ENCODE measurements at places on chromosomes 1 and 21. TPM values are rescaled to one million over a fixed set of nuclear protein-coding genes. Genes with fewer than 3 reads are reported as not detected.
A peak's percentile ranks its signal among the peaks of the same experiment; 100 is the strongest.

CSF1 gene
- 24.1 TPM for total RNA-seq

- peaks cover 3% of the 10 kb centered on the region for H3K4me1 ChIP-seq
- H3K27me3 ChIP-seq = no peaks in the 10 kb centered on the region
- no peak overlapping the region for H3K27ac ChIP-seq
- peak; percentile 83 for DNase-seq
Measured at GRCh38 chr1:16243936-16244649, 7.1 kb upstream of the CPLANE2 start.

GRCh38 chr1:57736940-57737339 is 313.1 kb upstream of the DAB1 start:
- H3K27me3 ChIP-seq = peaks cover 5% of the 10 kb centered on the region
- no peaks in the 10 kb centered on the region for H3K4me1 ChIP-seq
- DNase-seq = no peak

DNA sequence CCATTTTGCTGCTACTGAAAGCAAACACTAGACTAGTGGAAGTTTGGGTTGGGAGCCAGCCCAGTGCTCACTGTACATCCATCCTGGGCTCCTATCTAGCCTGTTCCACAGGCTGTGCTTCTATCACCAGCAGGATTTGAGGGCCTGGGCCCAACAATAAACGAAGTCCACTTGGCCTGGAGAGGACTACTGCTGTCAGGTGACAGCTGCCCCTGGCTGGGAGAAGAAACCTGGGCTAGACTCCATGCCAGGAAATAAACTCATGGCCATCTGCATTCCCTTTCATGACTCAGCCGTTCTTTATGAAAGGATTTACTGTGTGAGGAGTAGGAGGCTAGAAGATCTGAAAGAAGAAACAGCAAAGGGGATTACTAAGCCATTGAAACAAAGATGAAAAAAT is 35.5 kb downstream of the COLGALT2 start:
- H3K27me3 ChIP-seq = no peaks in the 10 kb centered on the region
- H3K4me3 ChIP-seq = no peak overlapping the region
- H3K4me1 ChIP-seq = peaks cover 4% of the 10 kb centered on the region
- DNase-seq = no peak

- peak; percentile 79 for DNase-seq
- H3K36me3 ChIP-seq = no peaks in the 10 kb centered on the region
- peak overlapping the region; percentile 94 for H3K27ac ChIP-seq
- H3K27me3 ChIP-seq = no peaks in the 10 kb centered on the region
Measured at GRCh38 chr1:111204201-111204982, 3.9 kb upstream of the DENND2D start.

EXO1 gene
- total RNA-seq = 55.0 TPM

- no peaks in the 10 kb centered on the region for H3K36me3 ChIP-seq
- DNase-seq = no peak
- peaks cover 25% of the 10 kb centered on the region for H3K4me1 ChIP-seq
Measured at GRCh38 chr1:27346991-27347624, 5.3 kb downstream of the SYTL1 start.

NMNAT2 gene
- not detected for total RNA-seq

DNA sequence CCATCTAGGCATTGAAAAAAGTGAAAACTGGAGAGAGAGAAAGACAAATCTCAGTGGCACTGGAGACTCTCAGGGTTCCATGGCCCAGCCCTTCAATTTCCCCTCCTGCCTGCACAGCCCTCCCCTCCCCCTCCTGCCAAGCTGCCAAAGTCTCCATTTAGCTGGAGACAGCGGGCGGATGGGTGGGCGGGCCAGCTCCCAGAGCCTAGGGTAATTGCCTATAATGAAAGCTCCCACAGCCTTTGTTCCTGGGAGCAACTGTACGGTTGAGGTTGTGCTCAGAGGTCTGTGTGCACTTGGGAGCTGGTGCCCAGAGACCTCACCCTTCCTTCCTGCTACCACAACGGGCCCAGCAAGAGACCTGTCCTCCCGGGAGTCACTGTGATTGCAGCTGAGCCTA is 89.6 kb downstream of the NAV1 start:
- H3K4me1 ChIP-seq = no peaks in the 10 kb centered on the region
- no peak overlapping the region for H3K4me3 ChIP-seq
- DNase-seq = peak; percentile 44
- H3K36me3 ChIP-seq = no peaks in the 10 kb centered on the region
- peaks cover 7% of the 10 kb centered on the region for H3K27me3 ChIP-seq
- no peak overlapping the region for H3K27ac ChIP-seq

DNA sequence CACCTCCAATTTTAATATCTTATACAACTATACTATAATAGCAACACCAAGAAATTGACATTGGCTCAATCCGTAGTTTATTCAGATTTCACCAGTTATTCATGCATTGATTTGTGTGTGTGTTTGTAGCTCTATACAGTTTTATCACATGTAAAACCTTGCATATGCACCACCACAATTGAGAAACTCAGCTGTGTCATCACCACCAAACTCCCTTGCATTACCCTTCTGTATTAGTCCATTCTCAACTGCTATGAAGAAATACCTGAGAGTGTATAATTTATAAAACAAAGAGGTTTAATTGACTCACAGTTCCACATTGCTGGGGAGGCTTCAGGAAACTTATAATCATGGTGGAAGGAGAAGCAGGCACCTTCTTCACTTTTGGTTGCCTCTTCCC is 162.1 kb downstream of the PATJ start:
- no peaks in the 10 kb centered on the region for H3K27me3 ChIP-seq
- no peak for DNase-seq
- H3K4me1 ChIP-seq = no peaks in the 10 kb centered on the region
- H3K36me3 ChIP-seq = no peaks in the 10 kb centered on the region
- no peak overlapping the region for H3K4me3 ChIP-seq
- H3K27ac ChIP-seq = no peak overlapping the region

- peaks cover 34% of the 10 kb centered on the region for H3K4me1 ChIP-seq
- H3K4me3 ChIP-seq = no peak overlapping the region
- no peak for DNase-seq
- no peak overlapping the region for H3K27ac ChIP-seq
- peaks cover under 1% of the 10 kb centered on the region for H3K36me3 ChIP-seq
Measured at GRCh38 chr1:32142446-32143301, 34.8 kb downstream of the KPNA6 start.

- DNase-seq = no peak
- no peaks in the 10 kb centered on the region for H3K36me3 ChIP-seq
- no peak overlapping the region for H3K27ac ChIP-seq
- no peaks in the 10 kb centered on the region for H3K27me3 ChIP-seq
- no peak overlapping the region for H3K4me3 ChIP-seq
Measured at GRCh38 chr1:204258213-204259115, 44.7 kb upstream of the GOLT1A start.

- DNase-seq = no peak
- H3K27ac ChIP-seq = no peak overlapping the region
- no peaks in the 10 kb centered on the region for H3K27me3 ChIP-seq
- peaks cover 1% of the 10 kb centered on the region for H3K4me1 ChIP-seq
- H3K36me3 ChIP-seq = no peaks in the 10 kb centered on the region
- H3K4me3 ChIP-seq = no peak overlapping the region
Measured at GRCh38 chr1:168266644-168267186, 14.0 kb upstream of the TBX19 start.

DNA sequence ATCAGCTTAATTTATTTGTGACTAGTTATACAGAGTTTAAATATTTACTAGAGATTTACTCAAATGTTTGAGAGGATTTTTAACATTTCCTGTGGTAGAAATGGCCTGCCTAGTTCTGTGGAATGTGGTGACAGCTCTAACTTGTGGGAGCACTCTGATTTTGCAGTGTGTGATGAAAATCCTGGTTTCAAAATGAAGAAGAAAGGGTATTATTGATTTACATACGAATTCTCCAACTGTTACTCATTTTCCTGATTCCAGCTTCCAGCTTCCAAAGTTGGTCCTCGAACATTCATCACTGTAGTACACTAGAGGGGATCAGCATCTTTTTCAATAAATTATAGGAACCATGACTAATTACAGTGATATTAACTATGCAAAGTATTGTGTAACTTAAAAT is 462.7 kb upstream of the PKN2 start:
- no peaks in the 10 kb centered on the region for H3K27me3 ChIP-seq
- no peaks in the 10 kb centered on the region for H3K4me1 ChIP-seq
- no peaks in the 10 kb centered on the region for H3K36me3 ChIP-seq
- H3K27ac ChIP-seq = no peak overlapping the region

GRCh38 chr1:218850367-218850766 is 323.3 kb upstream of the LYPLAL1 start:
- no peaks in the 10 kb centered on the region for H3K36me3 ChIP-seq
- H3K27me3 ChIP-seq = no peaks in the 10 kb centered on the region
- H3K4me3 ChIP-seq = no peak overlapping the region
- H3K4me1 ChIP-seq = no peaks in the 10 kb centered on the region
- DNase-seq = no peak

GRCh38 chr1:150578272-150579109 is 919 bp downstream of the MCL1 start:
- peak overlapping the region; percentile 98 for H3K27ac ChIP-seq
- H3K4me1 ChIP-seq = peaks cover 50% of the 10 kb centered on the region

- no peaks in the 10 kb centered on the region for H3K27me3 ChIP-seq
- H3K4me1 ChIP-seq = peaks cover 9% of the 10 kb centered on the region
- peaks cover 15% of the 10 kb centered on the region for H3K36me3 ChIP-seq
Measured at GRCh38 chr1:230905733-230906132, 37.4 kb upstream of the C1orf198 start.

NR5A2 gene
- total RNA-seq = not detected

GRCh38 chr1:31751822-31752241 is 12.3 kb downstream of the ADGRB2 start:
- peak overlapping the region; percentile 45 for H3K27ac ChIP-seq
- no peaks in the 10 kb centered on the region for H3K27me3 ChIP-seq
- H3K36me3 ChIP-seq = no peaks in the 10 kb centered on the region
- H3K4me1 ChIP-seq = peaks cover 65% of the 10 kb centered on the region

CFAP107 gene
- total RNA-seq = not detected

NBPF9 gene
- total RNA-seq = 20.0 TPM

ESPN gene
- 0.84 TPM for total RNA-seq

GRCh38 chr1:221637641-221638041 is 104.2 kb downstream of the DUSP10 start:
- H3K4me1 ChIP-seq = peaks cover 18% of the 10 kb centered on the region
- no peak overlapping the region for H3K4me3 ChIP-seq
- peak overlapping the region; percentile 28 for H3K27ac ChIP-seq
- no peaks in the 10 kb centered on the region for H3K27me3 ChIP-seq

GRCh38 chr1:161206411-161207140 is 4.4 kb downstream of the NDUFS2 start:
- H3K36me3 ChIP-seq = peaks cover 25% of the 10 kb centered on the region
- DNase-seq = peak; percentile 55
- H3K27me3 ChIP-seq = no peaks in the 10 kb centered on the region
- no peak overlapping the region for H3K27ac ChIP-seq
- no peak overlapping the region for H3K4me3 ChIP-seq

DNA sequence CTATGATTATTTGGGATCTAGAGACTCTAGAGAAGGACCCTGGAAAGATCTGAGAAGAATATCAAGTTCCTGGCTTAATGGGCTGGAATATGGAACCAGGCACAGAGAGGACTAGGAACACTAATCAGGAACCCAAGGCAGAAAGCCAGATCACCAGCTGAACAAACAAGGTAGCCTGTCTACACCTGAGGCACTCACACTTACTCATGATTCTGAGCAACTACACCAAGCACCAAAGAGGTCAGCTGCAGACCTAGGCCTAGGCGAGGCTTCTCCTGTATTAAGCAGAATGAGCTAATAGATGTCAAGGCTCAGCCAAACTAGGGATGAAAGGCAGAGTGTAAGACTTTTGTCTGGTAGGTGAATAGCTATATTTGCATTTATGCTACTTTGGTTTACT is 368.1 kb downstream of the LTN1 start:
- H3K27ac ChIP-seq = no peak overlapping the region
- H3K27me3 ChIP-seq = no peaks in the 10 kb centered on the region
- no peak overlapping the region for H3K4me3 ChIP-seq

- H3K27me3 ChIP-seq = peaks cover 2% of the 10 kb centered on the region
- no peak overlapping the region for H3K4me3 ChIP-seq
- no peaks in the 10 kb centered on the region for H3K36me3 ChIP-seq
- no peak overlapping the region for H3K27ac ChIP-seq
- no peak for DNase-seq
Measured at GRCh38 chr1:117564227-117565075, 41.4 kb upstream of the TENT5C start.

DNA sequence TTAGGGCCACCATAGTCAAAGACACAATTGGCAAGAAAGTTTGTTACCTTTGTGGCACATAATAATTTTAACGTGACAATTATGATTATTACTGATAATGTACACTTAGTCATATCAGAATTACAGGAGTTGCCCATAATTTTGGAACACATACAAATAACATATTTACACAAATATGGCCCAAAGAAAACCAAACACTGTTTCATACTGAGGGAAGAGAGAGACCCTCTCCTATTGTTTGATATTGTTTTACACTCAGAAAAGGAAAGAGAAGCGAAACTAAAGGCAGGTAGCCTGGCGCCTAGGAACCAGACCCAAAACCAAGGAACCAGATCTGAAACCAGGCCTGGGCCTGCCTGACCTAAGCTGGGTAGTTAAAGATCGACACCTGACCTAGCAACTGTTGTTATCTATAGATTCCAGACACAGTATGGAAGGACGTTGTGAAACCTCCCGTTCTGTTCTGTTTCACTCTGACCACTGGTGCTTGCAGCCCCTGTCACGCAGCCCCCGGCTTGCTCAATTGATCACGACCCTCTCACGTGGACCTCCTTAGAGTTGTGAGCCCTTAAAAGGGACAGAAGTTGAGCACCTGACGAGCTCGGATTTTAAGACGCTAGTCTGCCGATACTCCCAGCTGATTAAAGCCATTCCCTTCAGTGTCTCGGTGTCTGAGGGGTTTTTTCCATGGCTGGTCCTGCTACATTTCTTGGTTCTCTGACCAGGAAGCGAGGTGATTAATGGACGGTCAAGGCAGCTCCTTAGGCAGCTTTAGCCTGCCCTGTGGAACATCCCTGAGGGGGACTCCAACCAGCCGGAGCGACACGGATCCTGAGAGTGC is 27.9 kb downstream of the C1orf115 start:
- H3K27me3 ChIP-seq = peaks cover 27% of the 10 kb centered on the region
- H3K4me1 ChIP-seq = no peaks in the 10 kb centered on the region
- no peaks in the 10 kb centered on the region for H3K36me3 ChIP-seq
- H3K4me3 ChIP-seq = no peak overlapping the region
- no peak overlapping the region for H3K27ac ChIP-seq

DNA sequence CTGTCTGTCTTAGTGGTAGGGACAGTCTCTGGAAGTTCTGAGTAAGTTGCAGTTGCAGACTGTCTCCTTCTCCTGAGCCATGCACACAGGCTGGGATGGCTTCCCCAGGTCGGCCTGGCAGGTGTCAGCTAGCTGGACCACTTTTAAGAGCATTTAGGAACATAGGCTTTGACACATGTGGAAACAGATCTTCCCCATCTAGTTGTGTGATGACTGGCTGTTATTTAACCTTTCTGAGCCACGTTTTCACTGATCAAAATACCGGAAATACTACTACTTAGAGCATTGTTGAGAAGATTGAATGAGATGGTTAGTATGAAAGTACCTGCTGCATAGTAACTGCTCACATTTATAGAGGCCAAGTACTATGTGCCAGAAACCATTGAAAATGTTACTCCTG is 6.2 kb upstream of the MAPKAPK2 start:
- H3K27me3 ChIP-seq = no peaks in the 10 kb centered on the region
- no peaks in the 10 kb centered on the region for H3K36me3 ChIP-seq
- H3K4me1 ChIP-seq = peaks cover 12% of the 10 kb centered on the region
- no peak overlapping the region for H3K4me3 ChIP-seq
- H3K27ac ChIP-seq = no peak overlapping the region
- DNase-seq = peak; percentile 16

LCE1E gene
- total RNA-seq = not detected

GORAB gene
- total RNA-seq = 17.6 TPM

RBM11 gene
- not detected for total RNA-seq

Data from natural killer cell treated with Interleukin-12 subunit alpha and Interleukin-12 subunit beta and Interleukin-15 and Interleukin-18, amount 100 ng/mL, for 72 hours (primary cell).